Hepatocyte (in vitro differentiated cells): ENCODE measurements at places on chromosomes 1 and 21. TPM values are rescaled to one million over a fixed set of nuclear protein-coding genes. Genes with fewer than 3 reads are reported as not detected.

- peak; percentile 93 for DNase-seq
These were observed at the start of gene JTB for GRCh38 chr1:153977250-153978240. JTB (minus strand) TSS chr1:153977674; CDS start chr1:153977252, 422 bp downstream.

GRCh38 chr1:53267761-53268160 lies 29.4 kb upstream of the MAGOH start:
- no peak for DNase-seq

GRCh38 chr1:160835751-160836150 lies 26.9 kb downstream of the CD244 start:
- DNase-seq = no peak

DNA sequence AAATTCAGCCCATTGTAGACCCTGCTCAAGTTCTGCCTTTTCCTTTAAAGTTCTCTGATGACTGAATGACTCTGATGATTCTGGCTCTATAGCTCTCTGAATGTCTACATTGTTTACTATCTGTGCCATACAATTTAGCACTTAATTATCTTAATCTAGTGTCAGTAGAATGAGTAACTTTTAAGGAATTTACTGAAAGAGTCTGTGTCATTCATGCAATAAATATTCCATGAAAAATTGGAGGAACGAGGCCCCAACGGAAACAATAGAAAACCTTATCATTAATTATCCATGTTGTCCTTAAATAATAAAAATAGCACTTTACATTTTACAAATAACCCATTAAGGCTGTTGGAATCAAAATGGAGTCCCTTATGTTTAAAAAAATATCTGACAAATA lies 77.8 kb downstream of the SLC44A5 start:
- no peak for DNase-seq

Gene INAVA
- total RNA-seq = 40.5 and 51.0 TPM in 2 replicates
